ENCODE measurements at places on chromosomes 2 and 18.

GRCh38 chr2:97727296-97727695, 13.9 kb downstream of the ZAP70 start:
- peak overlapping the region; percentile 88 for H3K27ac ChIP-seq
- H3K4me1 ChIP-seq = peaks cover 79% of the 10 kb centered on the region
- peaks cover 37% of the 10 kb centered on the region for H3K36me3 ChIP-seq
- no peaks in the 10 kb centered on the region for H3K27me3 ChIP-seq
- DNase-seq = no peak

DNA sequence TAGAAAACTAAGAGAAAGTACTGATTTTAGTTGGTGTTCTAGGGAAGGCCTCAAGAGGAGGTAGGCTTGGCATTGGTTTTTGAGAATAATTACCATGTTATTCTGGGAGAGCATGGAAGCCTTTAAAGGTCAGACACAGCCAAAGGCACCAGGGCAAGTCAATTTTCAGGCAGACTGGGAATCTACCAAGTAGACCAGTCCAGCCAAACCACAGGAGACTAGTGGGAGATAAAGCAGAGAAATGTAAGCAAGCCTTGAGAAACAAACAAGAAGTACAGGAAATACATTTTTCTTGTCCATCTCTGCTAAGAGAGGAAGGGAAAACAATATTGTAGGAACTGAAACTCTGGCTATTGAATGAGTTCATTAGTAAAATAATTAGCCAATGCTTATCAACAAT, 5.5 kb upstream of the CCDC68 start:
- H3K4me3 ChIP-seq = no peak overlapping the region
- H3K4me1 ChIP-seq = no peaks in the 10 kb centered on the region
- no peak overlapping the region for H3K27ac ChIP-seq
- peaks cover 31% of the 10 kb centered on the region for H3K27me3 ChIP-seq

DNA sequence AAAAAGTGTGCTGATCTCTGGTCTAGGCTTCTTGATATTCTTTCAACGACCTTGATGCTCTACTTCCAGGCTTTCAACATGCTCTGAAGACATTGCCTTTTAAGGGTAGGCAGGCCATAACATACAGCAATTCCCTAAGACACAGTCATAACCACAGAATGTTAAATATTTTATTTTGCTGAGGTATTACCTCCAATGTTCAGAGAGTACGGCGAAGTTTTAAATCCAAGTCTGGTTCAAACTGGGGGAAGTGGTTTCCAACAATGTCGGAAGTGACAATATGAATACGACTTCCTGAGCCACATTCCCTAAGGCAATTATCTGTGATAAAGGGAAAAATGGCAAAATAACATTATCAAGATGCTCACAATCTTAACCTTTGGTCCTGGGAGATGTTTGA, 1077.9 kb upstream of the PIK3C3 start:
- no peak overlapping the region for H3K4me3 ChIP-seq
- no peaks in the 10 kb centered on the region for H3K4me1 ChIP-seq
- DNase-seq = no peak
- no peak overlapping the region for H3K27ac ChIP-seq

GRCh38 chr2:217254111-217254510, 394.2 kb upstream of the TNP1 start:
- H3K4me1 ChIP-seq = no peaks in the 10 kb centered on the region
- no peak overlapping the region for H3K4me3 ChIP-seq
- H3K27me3 ChIP-seq = peaks cover 13% of the 10 kb centered on the region
- no peaks in the 10 kb centered on the region for H3K36me3 ChIP-seq
- no peak overlapping the region for H3K27ac ChIP-seq

Measured in natural killer cell treated with Interleukin-12 subunit alpha and Interleukin-12 subunit beta and Interleukin-15 and Interleukin-18, amount 100 ng/mL, for 72 hours (primary cell).